Foreskin fibroblast (primary cell): ENCODE measurements at places on chromosomes 2 and 18.

DNA sequence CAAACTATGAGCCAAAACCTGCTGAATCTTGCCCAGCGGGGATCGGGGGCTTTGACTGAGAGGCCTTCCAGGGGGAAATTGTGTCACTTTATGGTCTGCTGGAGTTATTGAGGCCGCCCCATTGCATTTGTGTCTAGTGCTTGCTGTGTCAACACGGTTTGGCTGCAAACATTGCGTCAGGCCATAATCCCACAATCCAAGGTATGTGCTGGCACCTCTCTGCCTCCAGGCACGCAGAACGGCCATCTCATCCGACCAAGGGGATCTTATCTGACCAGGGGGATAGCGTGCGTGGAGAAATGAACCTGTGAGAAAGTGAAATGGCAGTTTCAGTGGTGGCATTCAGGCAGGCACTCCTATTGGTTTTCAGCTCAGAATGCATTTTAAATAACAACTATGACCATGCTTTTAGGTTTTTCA, 18.1 kb upstream of the LYPD6B start:
- no peak for DNase-seq

DNA sequence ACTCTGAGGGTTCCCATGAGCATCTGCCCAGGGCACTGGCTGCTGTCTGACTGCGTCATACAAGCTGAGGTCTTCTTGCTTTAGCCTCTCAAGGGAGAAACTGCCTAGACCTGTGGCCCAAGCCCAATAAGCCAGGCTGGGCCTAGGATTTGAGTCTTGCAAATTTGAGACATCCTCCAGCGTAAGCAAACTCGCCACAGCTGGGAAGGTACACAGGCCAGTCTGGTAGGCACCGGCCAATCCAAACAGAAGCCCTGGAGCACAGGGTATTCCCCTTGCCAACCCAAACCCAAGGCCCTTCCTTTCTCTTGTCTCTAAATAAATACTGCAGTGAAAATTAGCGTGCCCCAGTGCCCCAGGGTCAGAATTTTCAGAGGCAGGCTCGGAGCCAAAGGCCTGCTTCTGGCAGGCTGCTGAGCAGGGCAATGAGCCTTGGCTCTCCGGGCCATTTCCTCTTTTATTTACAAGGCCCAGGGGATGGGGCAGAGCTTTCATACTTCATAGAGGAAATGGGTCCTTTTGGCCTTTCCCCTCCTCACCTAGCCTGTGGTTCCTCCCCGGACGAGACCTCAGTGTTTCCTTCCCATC, 33.3 kb downstream of the POLR1A start:
- DNase-seq: peak; percentile 23

DNA sequence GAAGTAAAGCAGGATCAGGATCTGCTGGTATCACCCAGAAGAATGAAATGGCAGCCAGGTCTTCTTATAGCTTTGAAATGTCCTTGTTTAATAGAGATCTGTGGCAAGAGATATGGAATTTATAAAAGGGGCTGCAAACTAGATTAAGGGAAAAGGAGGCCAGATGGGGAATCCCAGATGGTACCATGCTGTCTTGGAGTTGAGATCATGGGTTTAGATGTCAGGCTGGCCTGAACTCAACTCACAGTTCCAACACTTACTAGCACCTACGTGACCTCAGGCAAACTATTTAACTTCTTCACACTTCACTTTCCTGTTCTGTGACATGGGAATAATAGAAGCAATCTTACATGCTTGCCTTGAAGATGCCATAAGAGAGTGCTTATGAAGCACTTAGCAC, 188.2 kb downstream of the ALK start:
- no peak for DNase-seq

GRCh38 chr2:185608799-185609198, 129.8 kb upstream of the FSIP2 start:
- DNase-seq: no peak

DNA sequence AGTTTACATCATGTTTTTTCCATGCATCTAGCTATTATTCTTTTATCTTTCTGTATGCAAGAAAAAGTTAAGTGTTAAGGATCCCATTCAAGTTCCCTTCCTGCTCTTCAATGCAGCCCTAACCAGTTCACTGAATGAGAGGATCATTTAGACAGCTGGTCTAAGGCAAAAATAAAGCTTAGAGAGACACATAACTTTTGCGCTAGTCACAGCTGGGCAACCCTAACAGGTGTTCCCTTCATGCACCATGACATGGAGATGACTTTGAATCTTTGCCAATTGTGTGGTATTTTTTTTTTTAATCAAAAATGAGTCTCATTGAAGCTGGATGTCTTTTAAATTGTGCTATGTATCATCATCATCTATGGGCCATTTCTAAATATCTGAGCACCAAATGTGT, 393.8 kb upstream of the CYRIA start:
- DNase-seq: no peak

- DNase-seq: no peak
Observed at GRCh38 chr2:169105476-169105875, 36.1 kb downstream of the DHRS9 start.

DNA sequence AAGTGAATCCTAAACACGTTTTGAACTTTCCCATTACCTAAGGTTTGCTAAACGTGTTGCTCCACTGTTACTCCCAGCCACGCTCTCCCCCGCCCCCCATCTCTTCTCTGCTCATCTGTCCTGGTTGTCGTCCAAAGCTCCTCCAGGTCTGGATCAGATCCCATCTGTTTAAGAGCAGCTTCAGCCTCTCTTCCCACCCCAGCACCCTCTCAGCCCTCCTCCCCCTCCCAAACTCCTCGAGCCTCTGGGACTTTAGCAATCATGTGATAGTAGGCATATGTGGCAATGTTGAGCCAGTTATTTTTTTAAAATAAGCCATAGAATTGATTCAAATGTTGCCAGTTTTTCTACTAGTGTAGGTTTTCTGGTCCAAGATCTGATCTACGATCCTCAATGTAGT, 20.0 kb upstream of the LPIN1 start:
- DNase-seq: no peak

DNA sequence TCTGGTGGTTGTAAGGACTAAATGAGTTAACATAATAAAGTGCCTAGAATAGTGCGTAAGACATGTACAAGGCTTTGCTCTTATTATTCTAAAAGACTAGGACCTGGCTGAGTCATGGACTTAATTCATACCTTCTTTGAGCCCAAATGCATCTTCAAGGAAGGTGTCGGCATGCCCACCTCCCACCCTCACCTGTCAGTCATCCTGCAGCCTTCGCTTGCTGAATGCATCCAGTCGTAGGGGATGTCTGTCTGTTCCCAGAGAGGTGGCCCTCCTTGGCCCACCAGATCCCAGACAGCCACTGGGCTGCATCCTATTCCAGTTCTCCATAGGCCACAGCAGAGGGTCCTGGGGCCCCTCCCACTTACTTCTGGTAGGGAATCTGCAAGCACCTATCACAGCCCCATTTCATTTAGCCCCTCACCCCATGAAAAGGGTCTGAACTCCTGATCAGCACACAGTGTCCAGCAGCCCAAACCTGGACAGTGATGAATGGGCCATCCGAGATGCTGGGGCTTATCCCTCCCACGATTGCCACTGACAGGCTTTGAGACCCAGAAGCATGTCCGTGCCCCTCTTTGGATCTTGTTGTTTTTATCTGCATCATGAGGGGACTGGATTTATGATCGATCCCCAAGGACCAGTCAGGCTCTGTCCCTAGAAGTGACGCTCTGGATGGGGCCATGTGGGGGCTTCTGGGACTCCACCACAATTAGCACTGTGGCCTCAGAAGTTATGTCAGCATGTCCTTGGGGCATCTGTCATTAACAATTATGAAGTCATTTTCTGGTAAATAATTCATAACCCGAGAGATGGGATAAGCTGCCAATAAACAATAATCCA, 101.1 kb downstream of the KLHL29 start:
- DNase-seq: no peak
